Vagina (tissue), 2 donors: ENCODE measurements at places on chromosomes 5 and 9.

- DNase-seq, result no peak
These were observed 15.3 kb downstream of the ABLIM3 start for GRCh38 chr5:149156435-149157083.

GRCh38 chr9:91963711-91964240 lies 13.7 kb upstream of the ROR2 start:
- DNase-seq, result no peak

DNA sequence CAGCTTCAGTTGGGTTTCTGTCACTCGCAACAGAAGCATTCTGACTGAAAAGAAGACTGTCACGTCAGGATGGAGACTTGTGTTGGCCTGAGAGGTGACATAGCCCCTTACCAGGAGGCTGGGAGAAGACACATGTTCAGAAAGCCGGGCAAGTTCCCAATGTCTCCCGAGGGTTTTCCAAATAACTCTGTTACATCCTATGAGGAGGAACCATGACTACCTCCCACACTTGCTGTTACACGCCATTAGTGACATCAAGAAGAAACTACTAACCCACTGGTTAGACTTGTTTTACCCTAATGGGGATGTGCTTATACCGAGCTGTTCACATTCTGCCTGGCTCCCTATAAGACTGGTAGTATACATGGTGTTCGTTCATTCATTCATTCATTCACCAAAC lies 33.3 kb downstream of the SH3PXD2B start:
- no peak for DNase-seq

DNA sequence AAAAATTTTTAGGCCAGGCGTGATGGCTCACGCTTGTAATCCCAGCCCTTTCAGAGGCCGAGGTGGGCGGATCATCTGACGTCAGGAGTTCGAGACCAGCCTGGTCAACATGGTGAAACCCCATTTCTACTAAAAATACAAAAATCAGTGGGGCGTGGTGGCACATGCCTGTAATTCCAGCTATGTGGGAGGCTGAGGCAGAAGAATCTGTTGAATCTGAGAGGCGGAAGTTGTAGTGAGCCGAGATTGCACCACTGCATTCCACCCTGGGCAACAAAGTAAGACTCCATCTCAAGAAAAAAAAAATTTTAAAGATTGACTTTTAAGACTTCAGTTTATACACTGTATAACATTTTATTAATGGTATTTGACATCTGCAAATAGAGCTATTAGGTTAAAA lies 60.1 kb upstream of the GNAQ start:
- no peak for DNase-seq

DNA sequence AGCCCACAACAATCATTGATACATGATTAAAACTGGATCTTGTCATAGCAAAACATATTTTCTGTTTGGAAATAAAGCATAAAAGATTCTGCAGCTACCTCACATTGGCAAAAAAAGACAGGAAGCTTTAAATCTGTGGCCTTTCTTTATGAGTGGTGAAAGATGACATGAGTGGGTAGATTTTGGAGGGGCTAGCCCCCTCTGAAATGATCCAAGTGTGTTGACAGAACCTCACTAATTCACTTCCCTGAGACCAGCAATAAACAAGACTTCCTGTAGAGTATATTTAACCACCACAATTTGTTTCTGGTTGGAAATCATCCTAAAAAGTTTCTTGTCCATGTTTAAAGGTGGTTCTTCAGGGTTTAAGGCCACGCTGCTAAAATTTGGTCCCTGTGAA lies 530.8 kb downstream of the SPATA31D1 start:
- DNase-seq, result no peak

DNA sequence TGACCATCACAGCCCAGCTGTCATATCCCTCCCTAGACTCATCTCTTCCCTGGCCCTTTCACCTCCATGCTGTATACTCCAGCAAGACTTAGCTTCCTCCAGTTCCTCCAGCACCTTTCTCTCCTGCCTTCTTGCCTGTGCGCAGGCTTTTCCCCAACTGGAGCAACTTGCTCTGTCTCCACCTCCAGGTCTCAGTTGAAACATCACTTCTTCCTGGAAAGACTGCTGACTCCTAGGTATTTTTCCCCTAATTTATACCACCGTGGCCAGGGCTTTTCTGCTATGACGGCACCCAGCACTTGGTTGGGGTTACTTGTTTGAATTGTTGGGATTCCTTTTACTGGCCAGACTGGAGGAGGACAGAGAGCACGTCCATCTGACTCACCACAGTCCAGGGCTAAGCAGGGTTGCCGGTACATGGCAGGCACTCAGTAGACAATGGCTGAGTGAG lies 67.5 kb downstream of the KCNIP1 start:
- DNase-seq, result no peak

GRCh38 chr9:83509402-83509801 lies 28.8 kb downstream of the FRMD3 start:
- DNase-seq, result no peak

GRCh38 chr9:108874058-108874788 lies 12.2 kb downstream of the ACTL7A start:
- no peak for DNase-seq

DNA sequence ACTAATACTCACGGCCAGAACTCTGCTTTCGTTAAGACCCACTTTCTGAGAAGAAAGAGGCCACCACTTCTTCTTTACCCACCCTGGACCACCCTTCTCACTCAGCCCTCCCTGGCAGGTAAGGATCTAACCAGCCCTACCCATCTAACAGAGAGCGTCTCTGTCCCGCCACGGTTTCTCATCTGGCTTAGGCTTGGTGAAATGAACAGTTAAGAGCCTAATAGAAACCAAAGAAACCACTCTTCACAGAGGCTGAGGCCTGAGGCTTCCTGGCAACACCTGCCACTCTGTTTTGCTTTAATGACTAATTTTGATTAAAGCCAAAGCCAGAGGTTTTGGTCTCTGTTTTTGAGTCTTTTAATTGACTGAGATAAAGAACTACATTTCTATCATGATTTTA lies 354.1 kb upstream of the SLC30A5 start:
- DNase-seq, result no peak

DNA sequence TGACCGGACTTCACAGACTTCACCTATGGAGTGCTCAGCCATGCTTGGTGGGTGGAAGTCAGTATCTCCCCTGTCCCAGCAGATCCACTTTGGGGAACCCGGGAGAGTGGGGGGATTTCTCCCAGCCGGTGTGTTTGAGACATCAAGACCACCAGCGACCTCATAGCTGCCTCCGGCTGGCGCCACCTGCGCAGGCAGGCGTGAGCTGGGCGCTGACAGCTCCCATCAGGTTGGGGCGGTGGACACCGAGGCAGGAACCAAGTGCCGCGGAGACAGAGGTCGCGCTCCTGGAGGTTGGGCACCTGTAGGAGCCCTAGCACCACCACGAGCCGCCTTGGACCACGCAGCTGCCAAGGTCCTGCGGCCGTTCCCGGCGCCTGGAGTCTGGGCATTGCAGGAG lies 124.0 kb upstream of the LARP1 start:
- DNase-seq, result no peak
